ENCODE measurements at places on chromosomes 1 and 21. TPM values are rescaled to one million over a fixed set of nuclear protein-coding genes. Genes with fewer than 3 reads are reported as not detected.

The GBP6 gene
- not detected for total RNA-seq

The FBXO2 gene
- total RNA-seq: 28.9 TPM

The IVNS1ABP gene
- 104 TPM for total RNA-seq

The WARS2 gene
- total RNA-seq: 8.2 TPM

The AKR7A3 gene
- total RNA-seq: 0.81 TPM

Data from H9 (cell line).